ENCODE measurements at places on chromosomes 1 and 21.

- no peak for DNase-seq
These were observed 134.9 kb downstream of the RUNX1 start for GRCh38 chr21:34914239-34914638.

- no peak for DNase-seq
These were observed 1.2 kb downstream of the LURAP1 start for GRCh38 chr1:46204406-46204742.

- DNase-seq = no peak
These were observed 21.4 kb downstream of the LIN9 start for GRCh38 chr1:226287587-226287986.

GRCh38 chr1:109716570-109717090, 4.6 kb downstream of the GSTM5 start:
- DNase-seq = no peak

Measured in CD4-positive, alpha-beta T cell treated with Interleukin-12 subunit alpha and Interleukin-12 subunit beta, for 1 hour (primary cell).